ENCODE measurements at places on chromosomes 13 and 19. TPM values are rescaled to one million over a fixed set of nuclear protein-coding genes. Genes with fewer than 3 reads are reported as not detected.

- DNase-seq: no peak
These were observed 20.2 kb downstream of the CARM1 start for GRCh38 chr19:10891405-10892086.

- peak; percentile 39 for DNase-seq
These were observed 72.6 kb downstream of the CDK8 start for GRCh38 chr13:26326562-26326961.

DNA sequence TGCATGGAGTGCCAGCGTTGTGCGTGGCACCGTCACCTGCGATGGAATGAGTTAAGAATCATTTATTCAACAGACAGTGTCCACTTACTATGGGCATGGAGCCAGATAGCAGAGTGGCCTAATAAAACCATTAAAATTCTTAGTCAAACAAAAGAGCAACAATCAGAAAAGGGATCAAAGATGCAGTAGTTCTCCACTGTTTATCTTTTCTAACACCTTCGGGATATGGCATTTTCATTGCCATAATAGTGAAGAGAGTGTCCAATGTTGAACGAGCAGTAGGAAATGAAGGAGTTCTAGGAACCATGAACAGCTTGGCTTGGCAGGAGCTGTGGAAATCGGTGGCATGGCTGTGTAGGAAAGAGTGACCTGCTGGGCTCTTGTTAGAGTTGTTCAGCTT is 2.0 kb downstream of the TNFSF11 start:
- DNase-seq: no peak

DNA sequence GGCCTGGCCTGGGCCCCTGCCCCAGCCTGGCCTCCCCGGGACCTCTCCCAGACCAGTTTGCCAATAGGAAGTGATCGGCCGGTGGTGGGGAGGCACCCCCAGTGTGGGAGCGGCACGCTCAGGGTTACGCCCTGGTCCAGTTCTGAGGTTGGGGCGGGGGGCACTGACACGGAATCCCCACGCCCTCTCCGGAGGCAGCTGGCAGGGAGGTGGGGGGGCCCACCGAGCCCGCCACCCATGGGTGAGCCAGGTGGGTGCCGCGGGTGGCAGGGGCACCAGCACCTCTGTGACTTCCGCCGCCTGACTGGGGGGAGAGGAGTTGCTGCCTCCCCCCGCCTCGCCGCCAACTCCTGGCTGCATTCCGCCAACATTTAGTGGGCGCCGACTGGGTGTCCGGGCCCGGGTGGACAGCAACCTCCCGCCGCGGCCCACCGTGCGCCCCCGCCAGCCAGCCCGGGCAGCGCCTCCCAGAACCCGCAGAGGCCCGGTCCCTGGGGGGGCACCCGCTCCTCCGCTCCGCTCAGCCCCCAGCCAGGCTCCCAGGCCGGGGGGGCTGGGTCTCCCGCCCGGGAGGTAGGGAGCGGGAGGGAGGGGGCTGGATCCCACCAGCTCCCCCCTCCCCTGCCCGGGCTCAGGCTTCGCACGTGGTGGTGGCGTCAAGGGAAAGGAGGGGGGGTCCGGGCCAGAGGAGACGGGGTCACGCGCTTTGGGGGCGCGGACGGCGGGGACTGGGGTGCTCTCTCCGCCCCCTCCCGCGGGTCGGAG is 2.0 kb downstream of the ZBTB7A start:
- DNase-seq: peak; percentile 64

DNA sequence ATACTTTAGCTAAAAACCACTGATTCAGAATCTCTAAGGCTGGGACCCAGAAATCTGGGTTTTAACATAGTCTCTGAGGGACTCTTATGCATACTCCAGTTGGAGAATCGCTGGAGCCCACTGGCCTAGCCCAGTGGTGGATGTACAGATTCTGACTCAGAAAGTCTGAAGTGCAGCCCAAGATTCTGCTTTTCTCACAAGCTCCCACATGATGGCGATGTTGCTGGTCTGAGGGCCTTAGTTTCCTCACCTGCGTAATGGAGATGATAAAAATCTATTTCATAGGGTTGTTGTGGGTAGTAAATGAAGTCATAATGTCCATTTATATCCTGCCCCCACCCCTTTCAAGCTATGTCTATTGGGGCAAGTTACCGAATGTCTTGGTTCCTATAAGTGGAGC is 7.7 kb upstream of the CDADC1 start:
- no peak for DNase-seq

DNA sequence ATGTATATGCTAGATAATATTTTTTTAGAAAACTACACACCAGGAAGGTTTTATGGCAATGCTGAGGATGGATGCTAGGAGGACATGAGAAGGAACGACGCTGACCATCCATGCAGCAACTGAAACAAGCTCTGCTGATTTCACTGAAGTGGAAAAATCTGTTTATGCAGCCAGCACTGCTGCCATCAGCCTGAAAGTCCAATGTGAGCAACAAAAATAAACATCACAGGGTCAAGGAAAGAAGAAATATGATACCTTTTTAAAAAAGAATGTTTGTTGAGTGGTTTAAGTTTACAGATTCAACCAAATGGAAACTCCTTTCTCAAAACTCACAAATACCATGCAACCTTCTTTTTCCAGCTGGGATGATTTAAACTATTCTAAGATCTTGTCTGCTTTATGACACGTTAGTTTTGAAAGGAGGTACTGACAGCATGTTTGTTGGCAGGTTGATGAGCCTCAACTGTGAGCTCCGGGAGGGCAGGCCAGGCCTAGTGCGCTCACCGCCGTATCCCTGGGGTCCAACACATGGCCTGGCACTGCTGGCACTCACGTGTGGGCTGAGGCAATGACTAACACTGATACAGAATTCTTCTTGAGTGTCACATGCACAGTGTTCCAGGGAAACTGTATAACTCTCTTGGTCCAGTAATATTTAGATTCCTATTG is 46.8 kb downstream of the LATS2 start:
- no peak for DNase-seq

DNA sequence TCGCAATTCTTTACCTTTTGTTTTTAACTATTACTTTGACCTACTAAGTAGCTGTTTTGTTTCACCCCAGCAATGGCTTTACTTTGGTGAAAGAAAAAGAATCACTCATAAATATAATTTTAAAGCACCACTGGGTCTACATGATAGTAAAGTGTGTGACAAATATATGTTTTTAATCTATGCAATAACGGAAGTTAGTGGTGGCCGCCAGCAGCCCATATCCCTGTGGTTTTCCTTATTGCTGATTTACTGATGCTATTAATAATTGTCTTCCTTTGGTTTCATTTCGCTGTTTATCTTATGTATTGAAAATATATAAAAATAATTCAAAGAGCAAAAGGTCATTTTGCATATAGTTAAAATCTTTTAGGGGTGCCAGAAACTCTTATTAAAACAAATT is 491.3 kb downstream of the DIAPH3 start:
- DNase-seq: no peak

GRCh38 chr13:34758628-34759027 is 183.4 kb upstream of the NBEA start:
- DNase-seq: no peak

GRCh38 chr13:50721672-50721992 is 121.9 kb downstream of the DLEU7 start:
- DNase-seq: no peak

- DNase-seq: no peak
These were observed 101.0 kb downstream of the PAN3 start for GRCh38 chr13:28239374-28239773.

GRCh38 chr19:4043401-4043800 is 23.3 kb downstream of the ZBTB7A start:
- DNase-seq: no peak

GRCh38 chr13:93466502-93467036 is 240.0 kb downstream of the GPC6 start:
- DNase-seq: peak; percentile 65

- DNase-seq: no peak
These were observed 1709.2 kb upstream of the PCDH20 start for GRCh38 chr13:63124863-63125262.

- no peak for DNase-seq
These were observed 323.3 kb downstream of the NALCN start for GRCh38 chr13:101092985-101093384.

The ZSCAN5A gene
- polyA plus RNA-seq: 21.8 TPM

The ZNF534 gene
- 0.65 TPM for polyA plus RNA-seq

The ZNF486 gene
- polyA plus RNA-seq: 28.8 TPM

The BCL3 gene
- polyA plus RNA-seq: 16.6 TPM

The B3GNT3 gene
- polyA plus RNA-seq: not detected

The MYBPC2 gene
- polyA plus RNA-seq: 0.32 TPM

The KLK8 gene
- polyA plus RNA-seq: not detected

The SYNGR4 gene
- not detected for polyA plus RNA-seq

The ATP8B3 gene
- 2.1 TPM for polyA plus RNA-seq

Measured in left lung (tissue), 14 donors.